ENCODE measurements at places on chromosomes 3 and 15.

- DNase-seq, result no peak
Measured at GRCh38 chr3:126784254-126784653, 80.2 kb downstream of the CHCHD6 start.

- DNase-seq, result no peak
Measured at GRCh38 chr3:122623031-122623829, 45.8 kb downstream of the PARP15 start.

DNA sequence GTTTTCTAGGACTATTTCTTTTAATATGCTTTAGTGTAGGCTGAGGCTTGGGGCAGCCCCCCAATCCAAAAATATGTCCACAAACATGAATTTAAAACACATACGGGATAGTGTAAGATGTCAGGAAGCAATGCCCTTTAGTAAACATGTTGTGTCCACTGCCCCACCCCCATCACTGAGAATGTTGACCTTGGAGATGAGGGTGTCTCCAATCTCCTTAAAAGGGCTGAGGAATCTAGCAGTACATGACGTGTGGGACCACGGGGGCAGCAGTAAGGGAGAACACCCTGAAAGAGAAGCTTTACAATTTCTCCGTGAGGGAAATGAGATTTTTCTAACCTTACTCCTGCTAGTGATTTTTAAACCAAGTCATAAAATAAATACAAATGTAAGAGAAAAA, 84.7 kb downstream of the SQOR start:
- DNase-seq, result no peak

DNA sequence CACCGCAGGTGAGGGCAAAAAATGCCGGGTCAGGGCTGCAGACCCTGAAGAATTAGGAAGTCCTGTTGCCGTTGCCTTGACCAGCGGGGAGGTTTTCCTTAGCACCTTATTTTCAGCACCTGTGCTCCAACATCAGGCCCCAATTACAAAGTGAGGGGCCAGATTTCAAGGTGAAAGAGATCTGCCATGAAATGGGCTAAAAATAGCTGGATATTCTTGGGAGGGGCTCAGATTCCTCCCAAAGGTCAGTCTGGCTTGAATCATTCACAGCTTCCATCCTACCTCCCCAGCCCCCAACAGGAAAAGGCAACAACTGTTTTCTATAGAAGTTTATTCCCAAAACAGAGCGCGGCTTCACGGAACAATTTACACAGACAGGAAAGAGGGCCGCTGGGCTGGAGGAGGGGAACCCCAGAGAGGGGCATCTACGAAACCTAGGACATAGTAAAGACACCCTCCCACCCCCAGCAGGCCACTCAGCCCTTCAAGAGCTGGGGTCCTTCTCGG, 941 bp upstream of the SLC26A6 start:
- DNase-seq, result no peak

GRCh38 chr3:157201648-157202278, 41.8 kb upstream of the CCNL1 start:
- DNase-seq, result no peak

DNA sequence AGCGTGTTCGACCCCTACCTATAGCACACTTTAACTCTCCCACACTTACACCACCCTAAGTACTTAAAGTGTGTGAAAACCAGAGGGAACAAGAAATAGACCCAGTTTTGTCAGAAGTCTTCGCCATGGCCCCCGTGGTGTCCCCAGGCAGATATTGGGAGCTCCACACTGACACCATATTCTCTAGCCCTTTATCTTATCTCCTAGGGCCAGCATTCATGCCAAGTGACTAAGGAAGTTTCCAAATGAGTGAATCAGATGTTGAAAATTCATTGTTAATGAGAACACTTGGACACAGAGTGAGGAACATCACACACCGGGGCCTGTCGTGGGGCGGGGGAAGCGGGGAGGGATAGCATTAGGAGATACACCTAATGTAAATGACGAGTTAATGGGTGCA, 31.8 kb downstream of the P3H2 start:
- DNase-seq, result no peak

DNA sequence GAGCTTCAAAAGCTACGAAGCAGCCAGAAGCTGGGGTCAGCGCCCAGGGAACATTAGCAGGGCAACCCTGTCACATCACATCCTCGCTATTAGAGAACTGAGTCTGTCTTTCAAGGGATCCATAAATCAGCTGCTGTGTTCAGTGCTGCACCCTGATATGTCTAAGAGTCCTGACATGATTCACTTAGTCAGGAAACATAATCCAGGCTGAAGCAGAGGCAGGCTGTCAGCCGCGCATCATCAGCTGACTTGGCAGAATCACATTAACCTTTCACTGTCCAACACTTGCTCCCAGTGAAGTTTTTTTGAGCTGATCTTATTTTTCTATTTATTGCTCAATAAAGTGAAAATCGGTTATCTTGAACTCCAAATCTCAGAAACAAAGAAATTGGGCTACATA, 23.5 kb downstream of the MYH15 start:
- DNase-seq, result no peak

DNA sequence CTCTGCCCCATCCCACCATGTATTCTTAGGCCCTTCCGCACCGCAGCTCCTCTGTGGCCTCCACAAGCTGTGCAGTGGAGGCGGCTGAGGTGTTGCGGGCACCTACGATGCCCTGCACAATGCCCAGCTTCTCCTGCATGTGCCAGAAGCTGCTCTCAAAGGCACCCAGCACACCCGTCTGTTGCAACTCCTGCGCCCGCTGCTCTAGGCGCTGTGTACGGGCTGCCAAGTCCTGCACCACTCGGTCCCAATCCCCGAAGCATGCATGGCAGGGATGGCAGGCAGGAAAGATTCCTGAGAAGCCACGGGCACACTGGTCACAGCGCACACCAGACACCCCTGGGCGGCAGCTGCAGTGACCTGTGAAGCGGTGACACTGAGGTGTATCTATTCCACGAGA, 3.1 kb upstream of the USP19 start:
- no peak for DNase-seq

- DNase-seq, result no peak
Measured at GRCh38 chr15:77573802-77574201, 58.9 kb downstream of the LINGO1 start.

- DNase-seq, result no peak
Measured at GRCh38 chr3:24255414-24255813, 239.2 kb downstream of the THRB start.

Measured in stimulated activated CD4-positive, alpha-beta T cell treated with anti-CD3 and anti-CD28 coated beads, Interleukin-1b, Interleukin-23, amount 100 ng/mL, for 1 hour (primary cell).